Hematopoietic multipotent progenitor cell treated with erythropoietin and hydrocortisone succinate and interleukin-3 and kit ligand, for 4 days (in vitro differentiated cells): ENCODE measurements at places on chromosomes 1 and 21.

DNA sequence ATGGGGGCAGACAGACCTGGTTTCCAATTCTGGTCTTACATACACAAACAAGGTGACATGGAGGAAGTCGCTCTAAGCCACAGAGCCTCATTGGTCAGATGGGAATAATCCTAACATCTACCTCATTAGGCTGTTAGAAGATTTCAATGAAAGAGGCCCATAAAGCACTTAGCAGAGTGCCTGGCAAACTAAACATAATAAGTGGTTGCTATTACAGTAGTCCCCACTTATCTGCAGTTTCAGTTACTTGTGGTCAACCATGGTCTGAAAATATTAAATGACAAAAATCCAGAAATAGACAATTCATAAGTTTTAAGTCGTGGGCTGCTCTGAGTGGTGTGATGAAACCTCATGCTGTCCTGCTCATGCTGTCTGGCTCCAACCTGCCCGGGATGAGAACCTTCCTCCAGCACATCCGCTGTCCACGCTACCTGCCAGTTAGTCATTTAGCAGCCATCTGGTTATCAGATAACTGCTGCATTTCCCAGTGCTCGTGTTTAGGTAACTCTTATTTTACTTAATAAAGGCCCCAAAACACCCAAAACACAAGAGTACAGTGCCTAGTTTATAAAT, 112.3 kb downstream of the DDX20 start:
- DNase-seq, result no peak

DNA sequence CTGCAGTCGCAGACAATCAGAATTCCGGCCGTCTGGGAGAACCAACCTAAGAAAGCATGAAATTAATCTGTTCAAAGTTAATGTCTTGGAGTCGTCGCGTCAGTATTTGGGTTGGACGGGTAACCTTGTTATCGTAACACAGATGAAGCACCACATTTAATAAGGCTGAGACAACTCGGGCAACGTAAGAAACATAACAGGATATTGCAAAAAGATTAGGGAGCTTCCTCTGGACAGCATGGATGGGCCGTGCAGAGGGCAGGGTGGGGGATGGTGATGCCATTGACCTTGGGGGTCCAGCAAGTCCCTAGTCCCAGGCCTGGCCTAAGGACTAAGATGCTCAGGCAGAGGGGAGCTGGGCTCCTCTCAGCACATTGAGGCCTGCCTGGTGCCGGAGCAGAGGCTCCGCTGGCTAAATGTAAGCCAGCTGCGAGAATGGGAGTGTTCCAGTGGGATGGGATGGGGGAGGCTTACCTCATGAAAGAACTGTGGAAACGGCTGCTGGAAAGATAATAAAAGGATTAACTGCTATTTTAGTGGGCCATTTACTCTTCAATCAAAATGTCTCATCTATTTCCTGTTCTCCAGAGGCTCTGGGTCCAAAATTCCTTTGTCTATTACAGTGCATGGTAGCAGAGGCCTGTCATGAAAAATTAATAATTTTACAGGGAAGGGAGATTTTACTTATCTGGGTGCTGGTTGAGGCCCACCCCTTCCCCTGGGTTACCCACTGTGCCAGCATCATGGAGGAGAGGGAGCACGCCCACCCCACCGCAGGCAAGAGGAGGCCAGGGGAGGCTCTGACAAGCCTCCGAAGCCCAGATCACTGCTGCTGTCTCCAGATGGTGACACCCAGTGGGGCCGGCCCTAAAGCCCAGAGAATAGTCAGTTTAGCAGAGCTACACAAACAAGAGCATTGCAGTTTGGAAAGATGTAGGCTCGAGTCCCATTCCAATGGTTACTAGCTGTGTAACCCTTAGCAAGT, 131.6 kb downstream of the DMRTB1 start:
- DNase-seq, result no peak

DNA sequence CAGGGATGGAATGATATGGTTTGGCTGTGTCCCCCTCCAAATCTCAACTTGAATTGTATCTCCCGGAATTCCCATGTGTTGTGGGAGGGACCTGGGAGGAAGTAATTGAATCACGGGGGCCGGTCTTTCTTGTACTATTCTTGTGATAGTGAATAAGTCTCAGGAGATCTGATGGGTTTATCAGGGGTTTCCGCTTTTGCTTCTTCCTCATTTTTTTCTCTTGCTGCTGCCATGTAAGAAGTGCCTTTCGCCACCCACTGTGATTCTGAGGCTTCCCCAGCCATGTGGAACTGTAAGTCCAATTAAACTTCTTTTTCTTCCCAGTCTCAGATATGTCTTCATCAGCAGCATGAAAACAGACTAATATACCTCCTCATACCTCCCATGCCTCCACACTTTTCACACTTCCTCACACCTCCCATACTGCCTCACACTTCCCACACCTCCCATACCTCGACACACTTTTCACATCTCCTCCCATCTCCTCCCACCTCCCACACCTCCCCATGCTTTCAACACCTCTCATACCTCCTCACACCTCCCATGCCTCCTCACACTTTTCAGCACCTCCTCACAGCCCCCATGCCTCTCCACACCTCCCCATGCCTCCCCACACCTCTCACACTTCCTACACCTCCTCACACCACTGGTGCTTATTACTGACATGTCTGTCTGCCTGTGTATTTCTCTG, 21.3 kb downstream of the GPR137B start:
- DNase-seq, result no peak

DNA sequence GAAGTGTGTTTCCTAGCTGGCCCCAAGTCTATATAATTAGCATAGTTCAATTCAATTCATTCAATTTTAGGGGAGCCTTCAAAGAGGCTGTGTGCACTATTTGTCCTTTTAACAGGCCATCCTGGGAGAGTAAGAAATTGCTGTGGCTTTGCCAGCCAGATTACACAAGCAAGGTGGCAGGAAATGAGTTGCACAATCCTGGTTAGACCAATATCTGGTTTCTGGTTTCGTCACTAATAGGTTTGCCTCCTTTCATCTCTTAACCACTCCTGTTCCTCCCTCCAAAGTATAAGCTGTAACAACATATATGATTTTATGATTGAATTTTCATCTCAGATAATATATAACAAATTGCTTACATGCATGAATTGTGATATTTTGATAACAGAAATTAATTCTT, 84.1 kb upstream of the NEGR1 start:
- peak; percentile 86 for DNase-seq

DNA sequence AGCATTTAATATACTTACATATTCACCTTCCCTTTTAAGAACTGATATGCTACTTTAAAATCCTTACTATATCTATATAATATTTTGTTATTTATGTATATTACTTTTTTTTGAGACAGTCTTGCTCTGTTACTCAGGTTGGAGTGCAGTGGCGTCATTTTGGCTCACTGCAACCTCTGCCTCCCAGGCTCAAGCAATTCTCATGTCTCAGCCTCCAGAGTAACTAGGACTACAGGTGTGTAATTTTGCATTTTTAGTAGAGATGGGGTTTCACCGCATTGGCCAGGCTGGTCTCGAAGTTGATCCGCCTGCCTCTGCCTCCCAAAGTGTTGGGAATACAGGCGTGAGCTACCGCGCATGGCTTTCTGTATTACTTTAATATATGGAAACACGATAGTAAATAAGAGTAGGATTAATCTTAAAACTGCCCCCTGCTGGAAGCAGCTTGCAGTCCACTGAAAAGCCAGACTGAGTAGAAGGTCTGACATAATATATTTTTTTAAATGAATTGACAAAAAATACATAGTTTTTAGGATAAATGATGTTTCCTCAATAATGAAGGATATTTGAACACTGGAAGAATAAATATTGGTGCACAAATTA, 24.4 kb downstream of the RCAN3 start:
- peak; percentile 67 for DNase-seq

DNA sequence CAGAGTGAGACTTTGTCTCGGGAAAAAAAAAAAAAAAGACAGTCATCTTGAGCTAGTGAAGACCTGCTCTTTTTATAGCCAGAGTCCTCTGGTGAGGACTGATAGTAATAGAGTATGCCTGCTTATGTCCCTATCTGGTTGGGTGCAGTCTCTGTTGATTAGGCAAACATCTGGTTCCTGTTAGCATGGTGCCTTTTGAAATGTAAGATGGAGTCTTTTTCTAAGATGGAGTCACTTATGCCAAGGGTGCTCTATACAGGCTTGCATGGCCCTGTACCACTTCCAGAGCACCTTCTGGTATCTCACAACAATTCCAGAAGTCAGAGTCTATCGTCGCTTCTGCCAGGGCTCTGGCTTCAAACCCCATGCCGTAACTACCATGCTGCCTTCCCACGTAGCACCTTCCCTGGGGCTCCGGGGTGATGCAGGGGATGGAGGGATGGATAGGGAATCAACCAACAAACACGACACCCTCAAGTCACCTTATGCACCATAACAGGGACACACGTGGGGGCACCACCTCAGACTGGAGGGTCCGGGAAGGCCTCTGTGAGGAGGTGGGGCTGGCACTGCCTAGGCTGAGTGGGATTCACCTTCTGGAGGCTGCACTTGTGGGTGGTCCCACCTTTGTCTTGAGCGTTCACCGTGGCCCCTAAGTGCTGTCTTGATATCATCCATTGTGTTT, 11.6 kb upstream of the PADI6 start:
- peak; percentile 92 for DNase-seq

DNA sequence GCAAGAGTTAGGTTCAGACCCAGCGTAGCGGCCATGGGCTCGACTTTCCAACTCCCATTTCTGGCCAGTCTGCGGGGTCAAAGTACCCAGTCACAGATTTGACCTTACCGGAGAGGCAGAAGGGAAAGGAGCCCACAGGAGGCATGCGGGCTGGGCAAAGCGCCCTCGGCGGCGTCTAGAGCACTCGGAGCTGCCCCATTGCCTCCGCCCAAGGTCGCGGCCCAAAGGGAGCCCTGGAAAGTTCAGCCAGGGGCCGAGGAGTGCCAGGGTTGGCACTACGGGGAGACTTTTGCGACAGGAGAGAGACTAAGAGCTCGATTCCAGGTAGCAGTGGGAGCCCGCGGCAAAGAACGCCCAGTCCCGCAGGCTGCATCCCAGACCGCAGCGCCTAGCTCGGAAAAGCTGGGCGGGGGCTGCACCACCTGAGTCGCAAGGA, 896 bp downstream of the KANK4 start:
- DNase-seq, result no peak

DNA sequence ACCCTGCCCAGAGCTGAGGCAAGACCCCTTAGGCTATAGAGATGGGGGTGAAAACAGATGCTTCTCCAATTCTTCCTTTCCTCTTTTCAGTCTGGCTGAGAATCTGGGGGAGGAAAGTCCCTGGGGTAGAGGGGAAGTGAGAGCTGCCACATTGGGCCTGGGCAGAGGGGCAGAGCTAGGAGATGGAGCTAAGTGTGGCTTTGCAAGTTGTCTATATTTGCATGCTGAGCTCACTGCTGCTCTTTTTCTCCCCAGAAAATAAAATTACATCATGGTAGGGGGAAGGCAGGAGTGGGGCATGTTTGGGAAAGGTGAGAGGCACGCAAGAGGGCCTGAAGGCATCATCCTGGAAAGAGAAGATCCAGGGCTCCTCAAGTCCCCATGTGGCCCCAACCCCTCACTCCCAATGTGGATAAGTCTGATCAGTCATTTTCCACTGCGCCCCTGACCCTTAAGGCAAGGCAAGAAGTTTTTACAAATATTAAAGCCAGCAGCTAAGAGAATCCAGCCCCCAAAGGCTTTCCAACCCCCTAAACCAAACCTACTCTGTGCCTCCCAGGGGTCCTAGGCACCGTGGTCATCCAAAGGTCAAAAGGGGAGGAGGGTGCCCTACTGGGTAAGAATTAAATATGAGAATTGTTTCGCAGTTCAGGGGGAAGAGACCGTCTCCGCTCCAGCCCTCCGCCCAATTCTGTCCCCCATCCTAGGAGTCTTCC, 500 bp upstream of the PEA15 start:
- peak; percentile 42 for DNase-seq

GRCh38 chr1:53807916-53808315, 30.2 kb downstream of the NDC1 start:
- DNase-seq, result no peak

- peak; percentile 95 for DNase-seq
Observed at GRCh38 chr1:109134423-109134822, 20.5 kb downstream of the ELAPOR1 start.

GRCh38 chr1:36776256-36776655, 258.1 kb downstream of the GRIK3 start:
- DNase-seq, result no peak

DNA sequence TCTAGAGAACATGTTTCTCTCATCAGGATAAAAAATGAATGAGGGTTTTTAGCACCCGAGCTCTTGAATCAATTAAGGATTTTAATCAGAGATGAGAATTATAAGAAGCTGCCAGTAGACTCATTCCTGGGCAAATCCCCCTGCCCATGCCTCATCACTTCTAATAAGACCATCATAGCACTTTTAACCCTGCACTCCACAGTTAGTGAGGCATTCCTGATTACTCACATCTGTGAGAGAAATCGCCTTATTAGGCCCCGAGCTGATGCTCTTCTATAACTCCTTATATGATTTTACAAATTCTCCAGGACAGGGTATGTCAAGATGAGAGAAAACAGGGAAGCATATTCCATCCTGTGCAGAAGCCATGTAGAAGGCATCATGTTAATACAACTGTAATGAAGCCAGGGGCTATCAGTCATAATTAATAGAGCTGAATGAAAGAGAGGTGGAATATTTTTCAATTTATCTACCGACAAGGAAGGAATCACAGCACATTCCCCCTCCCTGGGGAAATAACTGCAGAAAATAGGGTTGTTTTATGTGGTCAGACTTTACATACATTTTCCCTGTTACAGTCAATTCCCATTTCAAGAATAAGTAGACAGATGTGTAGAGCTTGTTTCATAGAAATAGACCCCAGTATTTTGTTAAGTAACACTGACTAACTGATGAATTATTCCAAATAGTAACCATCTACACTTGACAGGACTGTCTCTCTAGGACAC, 272.7 kb downstream of the HHIPL2 start:
- no peak for DNase-seq

- DNase-seq, result no peak
Observed at GRCh38 chr1:23726686-23727085, 16.6 kb upstream of the ELOA start.

GRCh38 chr1:51190961-51191360, 45.1 kb upstream of the RNF11 start:
- DNase-seq, result no peak

DNA sequence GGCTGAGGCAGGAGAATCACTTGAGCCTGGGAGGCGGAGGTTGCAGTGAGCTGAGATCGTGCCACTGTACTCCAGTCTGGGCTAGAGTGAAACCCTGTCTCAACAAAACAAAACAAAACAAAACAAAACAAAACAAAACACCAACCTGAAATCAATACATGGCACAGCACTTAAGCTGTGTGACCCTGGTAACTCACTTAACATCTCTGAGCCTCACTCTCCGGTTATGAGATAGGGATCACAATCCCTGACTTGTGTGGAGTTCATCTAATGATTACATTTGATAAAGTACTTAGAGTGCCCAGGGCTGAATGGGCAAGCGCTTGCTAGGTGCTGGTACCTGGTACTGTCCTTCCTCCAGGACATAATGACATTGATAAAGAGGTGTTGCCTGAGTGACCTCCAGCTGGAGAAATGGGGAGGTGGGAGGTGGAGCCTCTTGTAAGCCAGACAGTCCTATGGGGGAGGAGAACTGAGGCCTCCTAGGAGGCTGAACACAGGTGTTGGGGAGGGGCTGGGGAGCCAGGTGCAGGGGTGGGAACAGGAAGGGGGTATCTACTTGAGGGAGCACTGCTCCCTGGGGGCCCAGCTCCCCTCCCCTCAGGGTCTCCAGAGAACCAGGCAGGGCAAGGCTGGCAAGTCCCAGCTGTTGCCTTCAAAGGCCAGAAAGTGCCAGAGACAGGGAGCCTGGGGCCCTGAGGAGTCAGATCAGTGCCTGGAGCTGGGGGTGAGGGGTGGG, 17.9 kb downstream of the FOXO6 start:
- no peak for DNase-seq

GRCh38 chr1:174768516-174768915, 231.2 kb upstream of the CACYBP start:
- DNase-seq, result no peak
